Left colon (tissue), 2 donors: ENCODE measurements at places on chromosomes 13 and 19. TPM values are rescaled to one million over a fixed set of nuclear protein-coding genes. Genes with fewer than 3 reads are reported as not detected.

The SIGLEC5 gene
- total RNA-seq, result not detected

The ICAM4 gene
- total RNA-seq, result 0.53 TPM

The IZUMO2 gene
- not detected for total RNA-seq

DNA sequence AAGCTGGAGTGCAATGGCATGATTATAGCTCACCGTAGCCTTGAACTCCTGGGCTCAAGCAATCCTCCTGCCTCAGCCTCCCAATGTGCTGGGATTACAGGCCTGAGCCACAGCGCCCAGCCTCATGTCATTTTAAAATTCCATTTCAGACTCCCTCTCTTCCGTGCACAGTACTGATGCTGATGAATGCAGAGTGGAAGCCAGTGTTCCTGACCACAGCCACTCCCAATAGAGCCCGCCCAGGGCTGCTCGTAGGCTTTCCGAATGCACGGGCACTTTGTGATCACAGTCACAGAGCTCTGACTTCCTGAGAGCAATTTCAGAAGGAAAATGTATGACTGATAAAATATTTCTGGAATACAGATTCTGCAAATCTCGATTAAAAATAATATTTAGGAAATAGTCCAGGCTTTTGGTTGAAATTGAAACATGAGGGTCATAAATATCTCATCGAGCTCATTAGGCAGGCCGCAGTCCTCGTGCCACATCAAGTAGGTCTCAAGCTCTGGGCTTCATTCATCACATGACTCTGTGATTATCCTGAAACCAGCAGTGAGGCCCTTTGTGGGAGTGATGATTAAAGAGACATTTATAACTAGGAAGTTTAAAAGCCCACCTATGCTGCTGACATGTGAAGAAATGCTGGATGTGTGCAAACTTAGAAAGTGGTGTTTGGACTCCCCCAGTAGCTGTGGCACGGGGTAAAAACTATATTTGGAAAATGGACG, 38.9 kb upstream of the AMER2 start:
- DNase-seq, result no peak

- no peak for DNase-seq
These were observed 2.8 kb upstream of the FCGBP start for GRCh38 chr19:39937094-39937720.

GRCh38 chr13:46012404-46012803, 40.1 kb downstream of the ZC3H13 start:
- DNase-seq, result no peak

GRCh38 chr19:55549500-55550320, 4.4 kb upstream of the SBK3 start:
- peak; percentile 19 for DNase-seq

- no peak for DNase-seq
These were observed 24.4 kb downstream of the SLC25A15 start for GRCh38 chr13:40813667-40814454.

DNA sequence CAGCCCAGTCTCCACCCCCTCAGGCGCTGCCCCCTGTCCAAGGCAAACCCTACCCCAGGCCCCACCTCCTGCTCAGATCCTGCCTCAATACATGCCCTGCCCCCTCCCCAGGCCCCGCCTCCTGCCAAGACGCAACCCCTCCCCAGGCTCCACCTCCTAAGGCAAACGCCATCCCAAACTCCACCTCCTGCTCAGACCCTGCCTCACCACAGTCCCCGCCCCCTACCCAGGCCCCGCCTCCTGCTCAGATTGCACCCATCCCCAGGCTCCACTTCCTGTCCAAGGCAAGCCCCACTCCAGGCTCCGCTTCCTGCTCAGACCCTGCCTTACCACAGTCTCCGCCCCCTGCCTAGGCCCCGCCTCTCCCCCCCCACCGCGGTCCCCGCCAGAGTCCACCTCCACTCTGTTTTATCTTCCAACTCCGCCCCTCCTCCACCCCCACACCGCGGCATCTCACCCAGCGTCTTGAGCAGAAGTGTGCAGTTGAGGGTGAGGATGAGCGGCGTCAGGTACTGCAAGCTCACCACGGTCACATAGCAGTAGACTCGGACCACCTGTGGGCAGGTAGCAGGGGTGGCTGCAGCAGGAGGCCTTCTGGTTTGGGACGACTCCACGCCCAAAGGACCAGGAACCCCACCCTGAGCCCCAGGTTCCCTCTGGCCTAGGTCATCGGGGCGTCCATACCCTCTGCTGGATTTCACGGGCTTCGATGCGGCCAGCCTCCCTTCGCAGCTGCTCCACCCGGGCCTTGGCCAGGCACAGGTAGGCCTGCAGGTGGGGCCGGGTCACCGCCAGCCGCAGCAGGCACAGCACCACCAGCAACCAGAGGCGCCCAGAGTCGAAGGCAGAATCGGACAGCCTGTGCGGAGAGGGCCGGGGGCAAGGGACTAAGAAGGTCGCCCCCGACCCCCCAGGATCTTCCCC, 17.7 kb downstream of the TMEM161A start:
- DNase-seq, result peak; percentile 87
